CD4-positive, alpha-beta T cell treated with Interleukin-1 beta for 1 hour (primary cell): ENCODE measurements at places on chromosomes 11 and 22.

- DNase-seq = no peak
These were observed 14.1 kb upstream of the MIEF1 start for GRCh38 chr22:39487826-39488520.

- no peak for DNase-seq
These were observed 162.8 kb downstream of the DSCAML1 start for GRCh38 chr11:117633976-117634755.

DNA sequence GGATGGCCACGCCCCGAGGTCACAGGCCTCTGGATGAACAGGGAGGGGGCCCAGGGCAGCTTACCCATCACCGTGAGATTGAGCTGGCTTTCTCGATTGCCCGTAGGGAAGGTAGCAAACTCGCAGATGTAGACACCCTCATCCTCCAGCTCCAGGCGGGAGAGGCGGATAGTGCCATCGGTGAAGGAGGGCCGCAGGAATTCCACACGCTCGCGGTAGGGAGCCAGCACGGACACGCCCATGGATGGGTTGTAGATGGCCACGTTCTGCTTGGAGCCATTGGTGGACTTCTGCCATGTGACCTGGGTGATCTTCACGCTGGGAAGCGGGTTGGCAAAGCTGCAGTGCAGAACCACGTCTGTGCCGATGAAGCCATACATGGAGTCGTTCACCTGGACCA, 50.6 kb downstream of the NECTIN1 start:
- no peak for DNase-seq

- DNase-seq = no peak
These were observed 47.3 kb downstream of the CTTN start for GRCh38 chr11:70445605-70446004.

DNA sequence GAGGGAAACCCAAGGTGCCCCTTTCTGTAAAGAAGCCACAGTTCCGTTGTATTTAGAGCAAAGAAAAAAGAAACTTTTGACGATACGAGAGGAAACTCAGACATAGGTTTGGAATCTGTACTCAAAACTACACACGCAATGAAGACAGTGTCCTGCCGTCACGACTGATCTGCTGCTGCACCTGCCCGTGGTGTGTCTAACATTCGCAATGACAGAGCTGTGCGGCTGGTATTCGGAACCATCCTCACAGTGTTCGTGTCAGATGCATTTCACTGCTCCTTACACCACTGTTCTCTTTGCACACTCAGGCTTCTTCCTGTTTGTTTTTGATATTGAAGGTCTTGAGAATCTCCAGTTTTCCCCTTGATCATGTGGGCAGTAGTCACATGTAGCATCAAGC, 84.8 kb downstream of the RTL6 start:
- no peak for DNase-seq

- no peak for DNase-seq
These were observed 26.5 kb downstream of the SYT7 start for GRCh38 chr11:61554172-61554988.

DNA sequence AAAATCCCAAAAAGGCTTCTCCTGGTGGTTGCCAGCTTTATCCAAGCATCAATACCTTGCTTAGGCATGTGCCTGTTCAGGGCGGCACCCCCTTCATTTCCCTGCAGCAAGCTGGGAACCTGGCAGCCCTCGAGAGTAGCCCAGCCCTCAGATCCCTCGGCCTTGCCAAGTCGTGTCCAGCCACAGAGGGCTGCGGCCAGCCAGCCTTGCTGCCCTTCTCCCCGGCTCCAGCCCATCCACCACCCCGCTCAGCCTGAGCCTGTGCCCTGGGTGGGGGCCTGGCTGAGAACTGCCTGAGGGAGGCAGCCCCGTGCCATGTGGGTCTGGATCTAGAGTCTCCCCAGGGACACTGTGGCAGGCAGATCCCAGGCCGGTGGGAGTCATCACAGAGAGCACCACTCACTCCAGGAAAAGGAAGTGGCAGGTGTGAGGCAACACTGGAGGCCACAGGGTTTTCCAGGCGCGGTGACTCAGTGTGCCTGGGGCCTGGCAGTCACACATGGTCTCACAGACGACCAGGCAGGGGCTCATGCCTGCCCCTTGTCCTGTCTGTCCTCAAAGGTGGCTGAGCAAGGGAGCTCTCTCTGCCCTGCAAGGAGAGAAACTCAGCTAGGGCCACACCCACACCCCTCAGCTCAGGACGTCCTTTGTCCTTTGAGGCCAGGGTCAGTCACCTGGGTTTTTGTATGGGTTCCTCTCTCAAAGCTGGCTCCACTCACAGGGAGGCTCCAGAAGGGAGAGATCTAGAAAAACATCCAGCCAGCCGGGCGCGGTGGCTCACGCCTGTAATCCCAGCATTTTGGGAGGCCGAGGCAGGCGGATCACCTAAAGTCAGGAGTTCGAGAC, 12.2 kb upstream of the CDC42BPG start:
- peak; percentile 82 for DNase-seq
